ENCODE measurements at places on chromosomes 12 and 14.

GRCh38 chr12:64171715-64172114 is 50.4 kb downstream of the KICS2 start:
- no peak for DNase-seq

DNA sequence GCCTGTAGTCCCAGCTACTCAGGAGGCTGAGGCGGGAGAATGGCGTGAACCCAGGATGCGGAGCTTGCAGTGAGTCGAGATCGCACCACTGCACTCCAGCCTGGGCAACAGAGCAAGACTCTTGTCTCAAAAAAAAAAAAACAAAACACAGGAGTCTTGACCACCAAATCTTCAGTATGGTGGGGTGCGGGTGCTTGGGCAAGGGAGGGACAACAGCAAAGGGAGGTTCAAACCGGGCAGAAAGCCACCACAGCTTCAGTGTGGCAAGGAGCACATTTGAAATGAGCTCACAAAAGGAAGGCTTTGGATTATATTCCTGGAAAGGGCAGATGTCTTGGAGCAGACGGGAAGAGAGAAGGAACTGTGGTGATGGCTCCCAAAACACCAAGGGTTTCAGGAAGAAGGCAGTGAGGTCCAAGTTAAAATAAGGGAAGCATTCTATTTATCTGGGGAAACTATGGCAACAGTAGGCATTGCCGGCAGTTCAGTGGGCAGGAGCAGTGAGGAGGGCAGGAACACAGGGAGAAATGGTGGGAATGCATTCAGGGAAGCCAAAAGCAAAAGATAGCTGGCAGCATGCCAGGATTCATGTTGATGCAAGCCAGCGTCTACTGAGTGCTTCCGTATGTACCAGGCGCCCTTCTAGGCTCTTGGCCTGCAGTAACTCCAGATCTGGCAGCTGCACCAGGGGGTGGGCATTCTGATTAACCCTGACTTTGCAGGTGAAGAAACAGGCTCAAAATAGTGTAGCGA is 51.0 kb upstream of the SRSF5 start:
- DNase-seq = no peak

DNA sequence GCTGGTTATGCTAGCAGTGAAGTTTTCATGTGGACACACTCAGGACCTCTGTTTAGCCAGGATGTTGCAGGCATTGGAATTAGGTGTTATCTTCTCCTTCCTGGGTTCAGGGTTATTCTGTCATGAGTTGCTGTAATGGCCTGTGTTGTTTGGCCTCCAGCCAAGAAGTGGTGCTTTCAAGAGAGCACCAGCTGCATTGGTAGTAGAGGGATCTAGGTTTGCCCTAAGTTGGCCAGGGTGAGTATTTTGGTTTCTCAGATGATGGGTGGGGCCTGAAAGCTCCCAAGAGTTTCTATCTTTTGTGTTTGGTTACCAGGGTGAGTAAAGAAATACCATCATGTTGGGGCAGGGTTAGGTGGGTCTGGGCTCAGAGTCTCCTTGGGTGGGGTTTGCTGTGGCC is 2.7 kb upstream of the GZMH start:
- DNase-seq = no peak

- no peak for DNase-seq
Measured at GRCh38 chr12:19483727-19484126, 44.4 kb downstream of the AEBP2 start.

Measured in left renal cortex interstitium (tissue), 4 donors.